ENCODE measurements at places on chromosomes 5 and 9.

- no peak for DNase-seq
These were observed 21.0 kb downstream of the DHX29 start for GRCh38 chr5:55286411-55286933.

GRCh38 chr5:115766608-115767007 is 49.9 kb downstream of the CDO1 start:
- no peak for DNase-seq

DNA sequence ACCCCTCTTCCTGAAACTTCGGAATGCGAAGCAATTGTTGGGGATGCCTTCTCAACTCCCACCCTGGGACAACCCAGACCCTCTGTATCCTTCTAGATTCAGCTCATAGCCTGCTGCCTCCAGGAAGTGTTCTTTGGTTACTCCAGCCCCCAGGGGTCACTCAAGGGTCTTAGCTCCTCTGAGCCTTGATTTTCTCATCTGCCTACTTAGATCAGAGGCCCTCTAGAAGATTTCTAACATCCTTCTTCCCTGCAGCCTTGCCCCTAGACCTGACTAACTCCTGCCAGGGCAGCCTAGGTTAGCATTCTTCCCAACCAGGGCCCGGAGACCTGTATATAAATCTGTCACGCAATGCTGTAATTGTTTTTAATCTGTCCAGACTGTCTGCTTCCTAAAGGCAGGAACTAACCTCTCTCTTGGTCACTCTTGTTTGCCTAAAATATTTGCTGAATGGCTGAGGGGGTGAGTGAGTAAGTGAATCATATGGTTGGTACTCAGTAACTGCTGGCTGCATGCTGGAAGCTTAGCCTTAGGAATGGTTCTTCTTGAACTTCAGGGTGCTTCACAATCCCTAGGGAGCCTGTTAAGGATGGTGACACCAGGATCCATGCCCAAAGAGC is 8.2 kb downstream of the GALNT10 start:
- DNase-seq = no peak

- no peak for DNase-seq
These were observed 3.5 kb upstream of the SPTAN1 start for GRCh38 chr9:128548876-128549275.

- no peak for DNase-seq
These were observed 1215.9 kb downstream of the EFNA5 start for GRCh38 chr5:106454651-106455415.

GRCh38 chr5:57302164-57302563 is 128.3 kb downstream of the GPBP1 start:
- DNase-seq = no peak
